ENCODE measurements at places on chromosomes 3 and 15. TPM values are rescaled to one million over a fixed set of nuclear protein-coding genes. Genes with fewer than 3 reads are reported as not detected.

GJD2 gene
- not detected for total RNA-seq

GRAMD1C gene
- total RNA-seq = 1.1 TPM

ZMAT3 gene
- 6.6 TPM for total RNA-seq

IL17RC gene
- total RNA-seq = 35.3 TPM

EFCC1 gene
- not detected for total RNA-seq

CGNL1 gene
- total RNA-seq = 0.81 TPM

MAP3K13 gene
- total RNA-seq = 13.2 TPM

SCN11A gene
- total RNA-seq = not detected

EFCAB12 gene
- total RNA-seq = 0.71 TPM

LRRC31 gene
- total RNA-seq = not detected
